Cortex of kidney (tissue), 1 donor: ENCODE measurements at places on chromosomes 3 and 15.

- no peak for DNase-seq
These were observed 54.9 kb downstream of the CD200R1L start for GRCh38 chr3:112791736-112792135.

GRCh38 chr3:71843071-71843470 lies 58.1 kb upstream of the PROK2 start:
- no peak for DNase-seq

- DNase-seq: no peak
These were observed 29.4 kb downstream of the CCK start for GRCh38 chr3:42236611-42237010.

DNA sequence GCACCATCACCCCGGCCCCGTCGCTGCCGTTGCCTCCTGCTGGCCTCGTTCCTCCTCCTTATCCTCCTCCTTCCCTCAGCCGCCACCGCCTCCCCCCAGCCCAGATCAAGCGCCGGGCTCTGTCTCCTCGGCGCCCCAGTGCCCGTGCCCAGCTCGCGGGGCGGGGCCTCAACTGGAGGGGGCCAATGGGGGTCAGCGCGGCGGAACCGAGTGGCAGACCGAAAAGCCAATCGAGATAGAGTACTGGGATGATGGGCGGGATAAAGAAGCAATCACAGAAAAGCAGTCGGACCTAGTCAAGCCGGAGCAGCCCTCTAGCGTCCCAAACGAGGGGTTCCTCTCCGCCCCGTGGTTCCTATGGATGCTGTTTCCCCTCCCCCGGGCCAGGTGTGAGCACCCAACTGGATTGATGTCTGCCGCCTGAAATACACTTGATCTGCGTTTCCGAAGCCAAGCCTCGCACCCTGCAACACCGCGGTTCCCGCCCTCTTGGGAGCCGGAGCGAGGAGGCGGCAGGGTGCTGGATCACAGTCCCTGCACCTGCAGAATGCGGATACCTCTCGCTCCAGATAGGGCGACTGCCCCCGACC lies at the start of gene FRMD5:
Gene FRMD5, minus strand, starts transcription at position 121 of the 590 bp plus-strand sequence.
- DNase-seq: no peak

DNA sequence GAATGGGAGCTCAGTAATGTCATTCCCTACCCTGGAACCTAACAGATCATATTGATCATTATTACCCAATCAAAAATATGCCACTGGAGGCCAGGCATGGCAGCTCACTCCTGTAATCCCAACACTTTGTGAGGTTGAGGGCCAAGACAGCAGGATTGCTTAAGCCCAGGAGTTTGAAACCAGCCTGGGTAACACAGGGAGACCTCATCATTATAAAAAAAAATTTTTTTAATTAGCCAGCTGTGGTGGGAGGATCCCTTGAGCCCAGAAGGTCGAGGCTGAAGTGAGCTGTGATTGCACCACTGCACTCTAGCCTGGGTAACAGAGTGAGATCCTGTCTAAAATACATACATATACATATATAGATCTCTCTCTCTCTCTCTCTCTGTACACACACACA lies 10.2 kb downstream of the IGDCC4 start:
- no peak for DNase-seq

DNA sequence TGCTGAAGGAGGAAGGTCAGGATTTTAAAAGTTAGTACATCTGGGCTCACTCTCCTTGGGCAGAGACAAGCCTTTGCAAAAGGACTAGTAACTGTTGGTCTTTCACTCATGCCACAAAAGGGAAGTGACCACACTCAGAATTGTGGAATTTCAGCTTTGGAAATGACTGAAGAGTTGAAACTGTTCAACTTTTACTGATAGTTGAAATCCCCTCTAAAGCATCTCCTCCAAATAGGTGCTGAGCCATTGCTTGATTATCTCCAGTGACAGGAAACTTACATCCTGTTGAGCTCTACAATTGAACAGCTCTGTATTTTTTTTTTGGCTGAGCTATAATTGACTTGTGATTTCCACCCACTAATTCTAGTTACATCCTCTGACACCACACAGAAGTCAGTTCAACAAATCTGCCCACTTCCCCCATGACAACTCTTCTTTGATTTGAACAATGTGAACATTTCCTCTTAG lies 254.8 kb upstream of the TPRG1 start:
- DNase-seq: no peak

GRCh38 chr3:101665357-101665756 lies 11.6 kb downstream of the ZBTB11 start:
- DNase-seq: no peak
